Fibroblast of mammary gland (primary cell): ENCODE measurements at places on chromosomes 2 and 18.
A peak's percentile ranks its signal among the peaks of the same experiment; 100 is the strongest.

GRCh38 chr2:43210467-43211303 is 15.7 kb downstream of the ZFP36L2 start:
- DNase-seq = peak; percentile 82

DNA sequence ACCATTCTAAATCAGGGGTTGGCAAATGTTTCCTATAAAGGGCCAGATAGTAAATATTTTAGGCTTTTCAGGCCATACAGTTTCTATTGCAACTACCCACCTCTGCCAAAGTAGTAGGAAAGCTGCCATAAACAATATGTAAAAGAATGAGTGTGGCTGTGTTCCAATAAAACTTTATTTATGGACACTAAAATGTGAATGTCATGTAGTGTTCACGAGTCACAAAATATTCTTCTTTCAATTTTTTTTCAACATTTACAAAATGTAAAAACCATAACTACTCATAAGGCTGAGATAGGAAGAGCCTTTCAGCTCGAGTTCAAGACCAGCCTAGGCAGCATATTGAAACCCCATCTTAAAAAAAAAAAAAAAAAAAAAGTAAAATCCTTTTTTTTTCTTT is 13.4 kb downstream of the KCNG3 start:
- DNase-seq = no peak

DNA sequence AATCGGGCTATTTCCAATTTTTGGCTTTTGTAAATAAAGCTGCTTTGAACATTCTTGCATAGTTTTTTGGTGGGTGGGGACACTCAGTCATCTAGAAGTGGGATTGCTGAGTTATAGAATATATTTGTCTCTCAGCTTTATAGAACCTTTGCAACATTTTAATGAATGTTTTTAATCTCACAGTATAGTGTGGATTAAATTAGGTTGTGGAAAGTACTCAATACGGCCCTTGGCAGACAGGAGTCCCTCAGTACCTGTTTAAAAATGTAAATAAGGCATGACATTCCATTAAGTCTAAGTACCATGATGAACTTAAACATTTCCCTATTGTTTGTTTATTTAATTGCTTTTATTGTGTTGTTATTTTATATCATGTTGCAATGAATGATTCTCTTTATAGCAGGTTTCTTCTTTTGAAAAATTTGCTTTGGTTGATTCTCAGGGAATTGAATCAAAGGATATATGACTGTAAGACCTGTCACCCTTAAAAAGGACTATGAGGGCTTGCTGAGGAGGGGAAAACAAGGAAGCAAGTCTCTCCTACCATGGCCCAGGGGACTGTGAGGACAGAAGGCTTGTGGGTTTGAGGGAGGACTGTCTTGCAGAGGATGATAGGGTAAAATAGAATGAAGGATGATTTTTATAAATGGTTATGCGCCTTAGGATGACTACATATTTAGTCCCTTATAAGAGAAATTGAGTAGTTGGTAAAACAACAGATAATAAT is 165.1 kb downstream of the RPIA start:
- DNase-seq = no peak

- peak; percentile 86 for DNase-seq
Measured at GRCh38 chr18:45775241-45775676, 50.2 kb upstream of the SIGLEC15 start.

GRCh38 chr18:65934874-65935273 is 184.1 kb downstream of the CDH7 start:
- DNase-seq = no peak

- DNase-seq = peak; percentile 94
Measured at GRCh38 chr2:15169326-15170069, 391.6 kb downstream of the NBAS start.

DNA sequence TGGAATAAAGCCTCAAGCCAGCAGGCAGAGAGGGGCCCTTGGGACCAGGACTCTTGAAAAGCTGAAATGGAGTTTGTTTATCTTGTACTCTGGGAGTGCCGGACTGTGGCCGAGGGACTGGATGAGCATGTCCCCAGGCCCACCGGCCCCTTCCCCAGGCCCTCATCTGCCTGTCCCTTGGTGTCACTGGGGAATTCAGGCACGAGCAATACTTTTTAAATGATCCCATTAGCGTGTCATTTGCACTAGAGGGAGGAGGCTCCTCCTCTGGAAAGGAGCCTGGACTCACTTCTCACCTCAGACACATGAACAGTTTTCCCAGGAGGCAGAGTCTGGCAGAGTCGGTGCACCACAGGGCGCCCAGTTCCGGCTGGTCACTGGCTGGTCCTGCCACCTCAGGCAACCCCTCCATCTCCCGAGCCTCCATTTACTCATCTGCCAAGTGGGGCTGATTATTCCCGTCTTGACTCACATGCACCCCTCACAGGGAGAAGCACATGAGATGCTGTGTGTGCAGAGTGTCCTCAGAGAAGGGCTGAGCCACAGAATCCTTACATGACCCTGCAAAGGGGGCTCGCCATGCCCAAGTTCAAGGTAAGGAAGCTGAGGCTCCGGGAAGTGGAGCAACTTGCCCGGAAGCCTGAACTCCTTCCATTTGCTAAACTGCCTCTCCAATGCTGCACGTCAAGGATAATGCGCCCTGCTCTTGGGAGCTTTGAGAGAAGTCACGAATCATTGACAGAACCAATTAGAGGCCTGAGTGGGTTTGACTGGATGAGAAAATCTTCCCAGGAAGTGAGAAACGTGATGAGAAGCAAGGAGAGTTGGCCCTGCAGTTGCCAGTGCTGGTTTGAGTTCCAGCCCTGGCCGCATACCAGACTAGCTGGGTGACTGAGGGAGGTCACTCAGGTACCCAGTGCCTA is 26.7 kb downstream of the CIB4 start:
- DNase-seq = no peak

DNA sequence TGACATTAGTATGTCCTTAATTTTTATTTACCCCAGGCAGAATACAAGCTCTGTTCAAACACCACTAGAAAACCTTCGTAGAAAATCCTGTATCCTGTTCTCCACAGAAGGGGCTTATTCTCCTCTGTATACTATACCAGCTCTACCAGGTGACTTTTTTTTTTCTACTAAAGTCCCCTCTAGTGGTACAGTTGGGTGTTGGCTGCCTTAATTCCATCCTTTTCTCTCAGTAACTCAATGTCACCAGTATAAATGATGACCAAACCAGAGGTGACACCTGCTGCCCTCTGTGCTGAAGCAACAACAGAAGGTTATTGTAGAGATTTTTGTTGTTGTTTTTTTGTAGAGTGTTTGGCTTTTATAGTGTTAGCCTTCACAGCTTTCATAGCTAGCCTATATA is 1322.0 kb downstream of the LRP1B start:
- no peak for DNase-seq

- no peak for DNase-seq
Measured at GRCh38 chr2:202432776-202433175, 56.6 kb downstream of the BMPR2 start.

DNA sequence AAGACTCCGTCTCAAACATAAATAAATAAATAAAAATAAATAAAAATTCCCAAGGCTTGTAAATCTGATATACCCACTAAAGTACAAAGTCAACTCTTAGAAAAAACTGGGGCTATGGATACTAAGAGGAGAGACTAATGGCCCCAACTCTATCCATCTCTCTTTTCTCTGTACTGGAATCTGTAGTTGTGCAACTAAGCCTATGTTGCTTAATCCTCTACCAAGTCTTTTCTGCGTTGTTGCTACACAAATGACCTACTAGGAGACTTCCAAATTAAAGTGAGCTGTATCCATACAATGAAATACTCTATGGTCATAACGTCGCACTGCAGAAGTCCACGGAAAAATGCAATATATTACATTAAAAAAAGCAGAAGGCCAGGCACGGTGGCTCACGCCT is 8.1 kb downstream of the MRPS5 start:
- DNase-seq = no peak
